ENCODE measurements at places on chromosomes 2 and 18.

GRCh38 chr2:240989451-240990265 lies 8.8 kb upstream of the SNED1 start:
- no peak for DNase-seq

DNA sequence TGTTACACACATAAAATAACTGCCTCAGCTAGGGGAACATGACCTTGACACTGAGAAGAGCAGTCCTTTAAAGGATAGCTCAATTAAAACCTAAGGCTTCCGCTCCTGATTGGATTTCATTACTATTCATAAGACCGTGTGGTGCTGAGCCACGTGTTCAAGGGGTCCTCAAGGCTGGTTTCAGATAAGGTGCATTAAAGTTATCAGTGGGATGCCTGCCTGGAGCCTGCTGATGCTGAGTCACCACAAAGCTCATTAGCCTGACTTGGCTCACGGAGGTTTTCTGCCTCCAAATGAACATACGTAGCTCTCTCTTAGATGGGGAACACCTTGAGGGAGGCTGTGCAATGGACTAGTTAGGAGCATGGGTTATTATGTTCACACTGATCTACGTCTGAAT lies 518.9 kb downstream of the TDRD15 start:
- no peak for DNase-seq

GRCh38 chr2:46394649-46395510 lies 84.5 kb upstream of the TMEM247 start:
- DNase-seq = no peak

DNA sequence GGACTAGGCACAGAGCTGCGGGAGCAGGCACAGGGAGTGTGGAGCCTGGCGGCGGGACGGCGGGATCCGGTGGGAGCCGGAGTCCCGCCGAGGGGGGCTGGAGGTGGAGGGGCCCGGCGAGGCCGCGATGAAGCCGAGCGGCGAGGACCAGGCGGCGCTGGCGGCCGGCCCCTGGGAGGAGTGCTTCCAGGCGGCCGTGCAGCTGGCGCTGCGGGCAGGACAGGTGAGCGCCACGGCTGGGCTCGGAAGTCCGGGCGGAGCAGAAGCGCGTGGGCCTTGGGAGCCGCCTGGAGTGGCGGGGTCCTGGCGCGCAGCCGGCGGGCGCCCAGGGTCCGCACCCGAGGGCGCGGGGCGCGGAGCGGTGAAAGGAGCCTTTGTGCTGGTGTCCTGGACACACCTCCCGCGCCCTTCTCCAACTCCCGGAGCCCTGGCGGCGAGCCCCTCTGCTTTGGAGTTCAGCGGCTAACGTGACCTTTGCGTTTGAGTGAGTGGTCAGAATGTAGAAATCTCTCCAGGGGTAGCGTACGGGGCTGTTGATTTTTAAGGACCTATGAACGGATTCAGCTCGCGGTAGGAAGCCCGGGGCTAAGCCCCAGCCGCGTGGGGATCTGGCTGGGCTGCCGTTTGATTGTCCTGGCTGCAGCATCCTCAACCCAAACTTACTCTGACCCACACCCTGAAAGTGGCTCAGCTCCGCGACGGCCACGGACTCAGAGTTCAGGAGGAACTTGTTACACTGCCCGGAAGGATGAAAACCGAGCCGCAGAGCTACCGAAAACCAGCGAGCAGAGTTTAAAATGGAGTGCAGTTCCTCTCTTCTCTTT lies 448 bp downstream of the IMPA2 start:
- DNase-seq = no peak

DNA sequence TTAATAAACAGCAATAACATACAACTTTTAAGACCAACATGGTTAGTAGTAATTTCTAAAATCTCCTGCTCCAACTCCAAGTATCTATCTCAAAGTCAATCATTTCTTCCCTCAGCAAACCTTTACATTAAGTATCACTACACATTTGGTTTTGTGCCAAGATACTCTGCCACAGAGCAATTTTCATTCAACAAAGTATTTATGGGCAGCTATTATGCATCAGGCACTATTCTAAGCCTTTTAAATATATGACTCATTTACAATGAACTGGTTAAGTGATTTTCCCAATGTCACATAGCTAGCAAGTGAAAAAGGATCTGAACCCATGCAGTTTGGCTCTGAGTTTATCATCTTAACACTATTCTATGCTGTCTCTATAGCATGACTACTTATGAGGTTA lies 264.3 kb downstream of the NOL4 start:
- no peak for DNase-seq

DNA sequence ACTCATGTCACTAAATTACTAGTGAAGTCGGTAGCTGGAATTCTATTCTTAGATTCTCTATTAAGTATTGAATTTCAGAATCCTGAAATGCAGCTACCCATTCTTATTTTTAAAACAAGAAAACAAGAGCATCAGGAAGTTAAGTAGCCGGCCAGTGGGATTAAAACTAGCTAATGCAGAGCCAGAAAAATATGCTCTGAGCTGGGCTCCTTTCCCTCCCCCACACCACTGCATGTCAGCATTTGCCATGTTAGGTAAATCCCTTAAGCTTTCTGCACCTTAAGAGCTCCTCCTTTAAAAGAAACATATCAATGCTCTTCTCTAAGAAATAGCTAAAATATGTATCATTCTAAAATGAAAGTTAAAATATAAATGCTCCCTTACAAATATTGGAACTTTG lies 72.2 kb upstream of the MFF start:
- DNase-seq = no peak

GRCh38 chr2:31413025-31413424 lies 1.5 kb downstream of the XDH start:
- no peak for DNase-seq

DNA sequence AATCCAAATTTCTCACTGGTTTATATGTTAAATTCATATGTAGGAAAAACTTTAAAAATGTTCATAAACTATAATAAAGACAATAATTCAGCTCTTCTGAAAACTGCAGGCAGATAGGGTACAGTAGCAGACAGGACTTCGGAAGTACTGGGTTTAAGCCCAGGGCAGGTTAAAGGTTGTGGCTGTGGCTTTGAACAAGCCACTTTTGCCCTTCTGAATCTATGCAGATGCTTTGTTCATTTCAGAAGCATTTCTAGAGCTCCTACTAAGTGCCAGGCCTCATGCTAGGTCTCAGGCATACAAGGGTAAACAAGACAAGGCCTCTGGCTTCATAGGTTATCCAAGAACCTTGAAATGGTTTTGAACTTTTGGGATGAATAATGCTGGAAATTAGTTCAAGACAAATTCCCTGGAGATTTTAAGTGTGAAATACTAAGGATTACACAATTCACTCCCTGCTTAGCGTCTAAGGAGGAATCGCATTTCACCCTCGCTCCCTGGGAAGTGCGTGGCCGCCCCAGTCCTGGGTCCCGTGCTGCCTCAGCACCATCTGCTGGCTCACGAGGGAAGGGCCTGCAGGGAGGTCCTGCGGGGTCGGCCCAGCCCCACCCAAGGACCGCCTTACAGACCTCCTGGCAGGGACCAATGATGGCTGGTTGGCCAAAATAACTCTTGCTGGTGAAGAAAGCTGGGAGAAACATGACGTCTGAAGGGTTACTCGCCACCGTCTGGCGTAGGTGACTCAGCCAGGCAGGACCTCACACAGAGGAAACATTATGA lies 67.7 kb upstream of the L3MBTL4 start:
- no peak for DNase-seq

- DNase-seq = no peak
These were observed 33.1 kb downstream of the RDH14 start for GRCh38 chr2:18527326-18527725.

All from activated naive CD8-positive, alpha-beta T cell treated with anti-CD3 and anti-CD28 coated beads, Interleukin-2, amount 50 U/mL, for 16 hours (primary cell).